Cardiac muscle cell (in vitro differentiated cells and primary cell): ENCODE measurements at places on chromosomes 2 and 18. TPM values are rescaled to one million over a fixed set of nuclear protein-coding genes. Genes with fewer than 3 reads are reported as not detected.

LONRF2 gene
- 0.83 and 1.7 TPM in 2 replicates for total RNA-seq

DNA sequence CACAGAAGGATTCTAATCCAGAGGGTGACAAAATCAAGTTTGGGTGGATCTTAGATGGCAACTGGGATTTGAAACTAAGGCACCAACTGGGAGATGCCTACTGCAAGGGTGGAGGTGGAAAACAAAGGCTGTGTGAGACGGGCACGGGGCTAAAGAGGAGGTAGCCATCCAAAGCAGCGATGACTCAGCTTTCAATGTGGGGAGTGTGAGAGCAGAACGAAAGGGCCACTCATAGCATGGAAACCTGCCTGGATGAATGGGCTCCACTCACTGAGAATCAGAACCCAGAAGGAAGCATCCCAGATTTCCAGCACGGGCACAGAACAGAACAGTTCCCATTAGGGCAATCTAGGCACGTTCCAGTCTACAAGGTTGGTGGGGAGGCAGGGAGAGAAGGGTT, 159.5 kb downstream of the COL4A4 start:
- H3K27me3 ChIP-seq = no peaks in the 10 kb centered on the region
- DNase-seq = no peak
- H3K4me3 ChIP-seq = no peak overlapping the region
- no peak overlapping the region for H3K27ac ChIP-seq
- H3K4me1 ChIP-seq = no peaks in the 10 kb centered on the region
- H3K36me3 ChIP-seq = no peaks in the 10 kb centered on the region

DNA sequence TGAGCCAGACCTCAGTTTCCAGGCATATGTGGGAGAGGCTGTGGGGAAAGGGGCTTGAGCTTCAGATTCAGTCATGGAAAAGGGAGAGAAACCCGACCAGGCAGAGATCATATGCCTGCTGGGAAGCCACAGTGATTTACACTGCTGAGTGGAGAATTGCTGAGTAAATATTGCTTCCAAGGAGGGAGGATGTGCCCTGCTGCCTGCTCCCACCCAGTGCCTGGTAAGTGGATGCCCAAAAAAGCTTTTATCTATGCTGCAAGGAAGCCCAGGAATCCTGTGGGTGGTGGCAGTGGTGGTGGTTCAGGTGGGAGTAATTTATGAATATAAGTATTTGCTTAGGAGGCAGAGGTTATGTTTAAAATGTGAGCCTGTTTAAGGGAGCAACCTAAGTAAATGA, 39.5 kb downstream of the INO80C start:
- no peak for DNase-seq
- H3K27me3 ChIP-seq = no peaks in the 10 kb centered on the region
- no peak overlapping the region for H3K27ac ChIP-seq
- H3K36me3 ChIP-seq = no peaks in the 10 kb centered on the region

GRCh38 chr2:229050133-229050532, 221.0 kb downstream of the PID1 start:
- no peaks in the 10 kb centered on the region for H3K27me3 ChIP-seq
- peaks cover 5% of the 10 kb centered on the region for H3K4me1 ChIP-seq

DNA sequence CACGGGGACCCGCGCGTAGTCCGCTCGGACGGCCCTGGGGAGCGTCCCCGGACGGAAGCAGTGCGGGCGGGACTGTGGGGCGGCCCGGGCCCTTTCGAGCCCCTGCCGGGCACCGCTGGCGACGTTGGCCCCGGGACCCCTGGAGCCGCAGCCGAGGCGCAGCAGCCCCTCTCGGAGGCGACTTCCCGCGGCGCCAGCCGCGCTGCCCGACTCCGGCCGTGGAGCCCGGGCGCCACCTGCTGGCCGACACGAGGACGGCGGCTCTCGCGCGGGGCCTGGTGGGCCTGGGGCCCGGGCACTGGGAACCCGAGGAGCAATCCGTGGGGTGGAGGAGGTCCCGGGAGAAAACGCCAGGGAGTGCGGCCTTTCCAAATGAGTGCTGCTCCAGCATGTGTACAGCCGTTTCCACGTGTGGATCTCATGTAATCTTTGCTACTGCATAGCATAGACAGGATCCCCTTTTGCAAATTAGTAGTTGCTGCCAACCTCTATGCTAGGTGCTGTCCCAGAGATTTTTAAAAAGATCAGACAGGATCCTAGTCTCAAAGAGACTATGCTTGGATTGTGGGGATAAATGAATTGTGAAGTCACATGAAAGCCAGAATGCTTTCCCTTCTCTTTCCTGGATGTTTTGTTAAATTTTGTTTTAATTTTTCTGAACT, 4.0 kb downstream of the ID2 start:
- no peaks in the 10 kb centered on the region for H3K27me3 ChIP-seq
- peaks cover under 1% of the 10 kb centered on the region for H3K4me1 ChIP-seq
- peak; percentile 53 for DNase-seq
- H3K27ac ChIP-seq = peak overlapping the region; percentile 81
- H3K36me3 ChIP-seq = no peaks in the 10 kb centered on the region

GRCh38 chr2:48808311-48808710, 52.8 kb upstream of the LHCGR start:
- no peak for DNase-seq
- H3K27me3 ChIP-seq = no peaks in the 10 kb centered on the region
- no peaks in the 10 kb centered on the region for H3K36me3 ChIP-seq
- no peak overlapping the region for H3K27ac ChIP-seq
- no peaks in the 10 kb centered on the region for H3K4me1 ChIP-seq

GRCh38 chr2:113406114-113406513, 31.4 kb upstream of the ZNG1B start:
- no peaks in the 10 kb centered on the region for H3K4me1 ChIP-seq
- no peak overlapping the region for H3K4me3 ChIP-seq
- no peaks in the 10 kb centered on the region for H3K27me3 ChIP-seq

DNA sequence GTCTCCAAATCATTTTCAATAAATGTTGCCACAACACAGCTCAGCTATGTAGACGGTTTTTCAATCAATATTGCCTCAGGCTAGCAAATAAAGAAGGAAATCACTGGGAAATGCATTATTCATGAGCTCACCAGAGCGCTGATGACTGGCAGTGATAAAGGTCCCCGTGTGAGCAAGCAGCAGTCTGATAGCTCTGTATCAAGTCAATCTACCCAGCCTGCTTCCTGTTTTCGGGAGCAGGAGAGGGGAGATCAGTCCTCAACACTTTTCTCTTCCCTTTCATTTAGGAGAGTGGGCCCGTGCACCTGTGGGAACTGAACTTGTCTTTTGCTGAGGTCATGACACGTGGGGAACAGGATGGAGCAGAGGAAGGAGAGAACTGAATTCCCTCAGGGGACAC, 253.9 kb upstream of the SIX2 start:
- no peak overlapping the region for H3K27ac ChIP-seq
- no peaks in the 10 kb centered on the region for H3K27me3 ChIP-seq
- H3K36me3 ChIP-seq = no peaks in the 10 kb centered on the region
- peaks cover 16% of the 10 kb centered on the region for H3K4me1 ChIP-seq
